ENCODE measurements at places on chromosomes 12 and 14.

- DNase-seq: no peak
Observed at GRCh38 chr14:70052990-70053389, 135.8 kb downstream of the SLC8A3 start.

DNA sequence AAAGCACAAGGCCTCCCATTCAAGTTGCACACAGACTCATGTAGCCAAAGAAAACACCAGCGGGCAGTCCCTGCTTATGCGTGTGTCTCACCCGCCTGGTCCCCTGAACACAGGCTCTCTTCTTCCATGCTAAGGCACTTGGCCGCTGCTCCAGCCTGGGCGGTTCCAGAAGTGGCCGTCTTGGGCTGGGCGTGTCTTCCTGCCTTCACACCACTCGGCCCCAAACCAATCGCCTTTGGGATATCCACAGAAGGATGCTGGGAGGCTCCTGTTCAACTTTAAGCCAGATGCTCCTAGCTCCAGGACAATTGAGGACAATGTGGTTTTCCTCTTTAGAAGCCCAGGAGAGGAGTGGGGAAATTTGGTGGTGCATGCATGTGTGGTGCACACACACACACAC lies 2.2 kb downstream of the SCARB1 start:
- no peak for DNase-seq

DNA sequence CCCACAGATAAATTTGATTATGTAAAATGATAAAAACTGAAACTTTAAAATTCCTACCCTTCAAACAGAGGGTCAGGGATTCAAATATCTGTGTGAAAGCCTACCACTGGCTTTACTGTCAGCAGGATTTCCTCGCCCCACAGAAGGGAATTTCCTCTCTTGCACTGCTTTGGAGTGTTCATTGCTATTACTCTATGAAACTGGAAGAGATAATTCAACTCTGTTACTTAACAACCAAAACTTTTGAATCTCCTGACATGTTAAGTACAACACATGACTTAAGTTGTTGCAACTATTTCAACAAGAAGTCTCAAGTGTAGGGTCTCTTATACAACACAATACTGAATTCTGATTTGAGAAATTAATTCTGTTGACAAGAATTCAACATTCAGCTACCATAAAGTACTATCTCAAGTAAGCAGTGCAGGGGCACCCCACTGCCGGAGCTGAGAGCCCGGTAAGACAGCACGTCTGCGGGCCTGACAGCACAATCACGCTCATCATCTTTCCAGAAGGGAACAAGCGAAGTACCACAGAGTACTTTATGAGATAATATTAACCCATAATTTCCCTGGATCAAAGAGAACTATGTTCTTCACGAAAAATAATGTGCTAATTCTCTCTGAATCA lies 22.9 kb downstream of the DICER1 start:
- DNase-seq: no peak

DNA sequence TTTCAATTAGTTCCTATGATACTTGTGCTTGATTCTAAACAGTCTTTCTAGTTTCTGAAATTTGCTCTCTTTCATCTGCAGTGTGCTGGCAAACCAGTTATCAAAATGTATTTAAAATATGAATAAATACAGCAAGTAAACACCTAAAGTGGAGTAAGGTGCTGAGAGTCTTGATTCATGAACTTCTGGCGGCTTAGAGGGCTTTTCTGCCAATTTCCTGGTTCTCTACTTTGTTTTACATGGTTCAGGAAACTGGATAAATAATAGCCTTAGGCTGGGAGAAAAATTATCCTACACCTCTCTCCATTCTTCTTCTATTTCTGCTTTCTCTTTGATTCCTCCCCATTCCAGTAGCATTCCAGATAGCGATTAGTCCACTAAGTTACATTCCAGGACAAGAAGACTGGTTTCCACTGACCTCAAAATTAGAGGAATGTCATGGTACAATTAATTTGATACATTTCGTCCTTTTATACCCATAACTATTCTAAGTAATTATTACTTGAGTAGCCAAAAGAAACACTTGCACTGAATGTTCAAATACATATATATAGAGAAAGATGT lies 14.9 kb downstream of the ATP2B1 start:
- DNase-seq: no peak

DNA sequence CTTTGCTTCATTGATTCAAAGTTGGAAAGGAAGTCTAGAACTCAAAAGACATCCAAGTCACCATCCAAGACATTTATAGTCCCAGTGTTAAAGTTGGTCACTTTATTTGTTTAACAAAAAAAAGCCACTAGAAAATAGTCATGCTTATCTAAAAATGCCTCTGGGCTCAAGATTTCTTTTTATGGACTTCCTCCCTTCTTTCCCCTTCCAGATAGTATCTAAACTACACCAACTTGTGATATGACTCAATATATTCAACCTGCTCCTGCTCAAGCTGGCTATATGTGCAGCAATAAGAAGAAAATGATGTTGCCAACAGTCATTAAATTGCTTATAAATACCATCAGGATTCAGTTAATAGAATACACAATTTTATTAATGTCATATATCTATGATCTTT lies 1177.1 kb downstream of the FLRT2 start:
- DNase-seq: no peak

- peak; percentile 50 for DNase-seq
Observed at GRCh38 chr14:89973234-89973823, 17.6 kb downstream of the TDP1 start.

- no peak for DNase-seq
Observed at GRCh38 chr14:98093111-98093510, 1178.9 kb downstream of the BCL11B start.

DNA sequence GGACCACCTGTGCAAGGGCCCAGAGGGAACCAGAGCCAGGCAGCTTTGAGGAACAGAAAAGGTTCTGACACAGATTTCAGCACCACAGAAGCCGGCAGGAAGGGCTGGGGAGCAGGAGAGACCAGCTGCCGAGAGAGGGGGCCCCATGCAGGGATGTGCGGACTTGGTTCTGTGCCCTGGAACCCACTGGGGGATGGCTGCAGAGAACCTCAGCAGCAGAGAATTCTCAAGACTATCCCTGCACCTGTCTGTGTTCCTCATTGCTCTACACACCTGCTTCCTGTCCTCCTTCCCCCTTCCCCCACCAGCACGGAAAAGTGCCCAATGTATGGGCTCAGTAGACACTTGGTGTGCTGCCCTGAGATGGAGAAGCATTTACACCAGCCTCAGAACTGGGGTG lies 3.2 kb downstream of the SERPINA9 start:
- no peak for DNase-seq

GRCh38 chr12:132084621-132085290 lies 59.4 kb downstream of the DDX51 start:
- DNase-seq: no peak

DNA sequence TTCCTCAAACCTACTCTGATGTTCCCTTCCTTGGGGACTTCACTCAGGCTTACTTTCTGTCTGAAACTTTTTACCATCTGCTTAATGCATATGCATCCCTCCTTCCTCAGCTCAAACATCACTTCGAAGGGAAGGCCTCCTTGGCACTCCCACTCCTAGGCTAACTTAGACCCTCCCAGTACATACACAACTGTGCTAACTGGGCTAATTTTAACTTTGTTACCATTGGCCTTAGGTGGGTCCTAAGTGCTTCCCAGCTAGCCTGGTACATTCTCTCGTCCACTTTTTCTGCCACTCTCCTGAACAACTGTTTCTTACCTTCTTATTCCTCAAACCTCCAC lies 3.8 kb downstream of the EEF1AKMT3 start:
- no peak for DNase-seq

GRCh38 chr12:109595321-109595902 lies 21.8 kb downstream of the MVK start:
- no peak for DNase-seq

DNA sequence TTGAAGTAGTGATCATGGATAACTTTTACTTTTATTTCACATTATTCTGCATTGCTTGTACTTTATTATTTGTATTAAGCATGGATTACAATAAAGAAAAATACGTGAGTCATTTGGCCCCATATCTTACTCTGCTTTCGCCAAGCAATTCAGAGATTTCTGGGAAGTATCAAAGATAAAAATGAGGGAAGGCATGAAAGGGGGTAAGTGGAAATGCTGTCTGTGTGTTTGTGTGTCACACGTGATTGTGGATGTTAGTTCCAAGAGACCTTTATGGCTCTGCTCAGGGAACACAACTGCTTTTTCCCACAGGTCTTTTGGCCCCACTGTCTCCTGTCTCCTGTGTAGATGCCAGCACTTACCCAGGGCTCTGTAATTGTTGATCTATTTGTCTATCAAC lies 10.5 kb downstream of the NID2 start:
- DNase-seq: no peak

GRCh38 chr12:50637870-50638481 lies 125.9 kb upstream of the ATF1 start:
- peak; percentile 22 for DNase-seq

GRCh38 chr12:56137853-56138571 lies 9.9 kb downstream of the ESYT1 start:
- no peak for DNase-seq

DNA sequence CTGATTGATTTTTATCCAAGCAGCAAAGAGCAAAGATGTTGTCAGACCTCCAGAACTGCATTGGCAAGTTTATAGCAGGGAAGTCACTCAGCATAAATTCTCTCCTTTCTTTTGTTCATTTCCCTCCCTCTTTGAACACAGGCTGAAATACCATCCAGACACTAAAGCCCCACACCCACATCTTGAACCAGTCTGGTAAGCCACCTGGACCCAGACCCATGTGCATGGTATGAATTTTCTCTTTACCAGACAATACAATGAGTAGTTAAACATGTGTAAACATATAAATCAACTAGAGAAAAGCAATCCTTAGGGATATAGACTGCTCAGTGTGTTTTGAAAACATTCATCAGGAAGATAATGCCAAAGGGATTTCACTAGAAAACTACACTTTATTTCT lies 488.3 kb upstream of the FLRT2 start:
- no peak for DNase-seq

All from DMS79 (cell line).